ENCODE measurements at places on chromosomes 4 and X.

- DNase-seq: no peak
Observed at GRCh38 chr4:74033739-74034138, 4.8 kb downstream of the CXCL3 start.

DNA sequence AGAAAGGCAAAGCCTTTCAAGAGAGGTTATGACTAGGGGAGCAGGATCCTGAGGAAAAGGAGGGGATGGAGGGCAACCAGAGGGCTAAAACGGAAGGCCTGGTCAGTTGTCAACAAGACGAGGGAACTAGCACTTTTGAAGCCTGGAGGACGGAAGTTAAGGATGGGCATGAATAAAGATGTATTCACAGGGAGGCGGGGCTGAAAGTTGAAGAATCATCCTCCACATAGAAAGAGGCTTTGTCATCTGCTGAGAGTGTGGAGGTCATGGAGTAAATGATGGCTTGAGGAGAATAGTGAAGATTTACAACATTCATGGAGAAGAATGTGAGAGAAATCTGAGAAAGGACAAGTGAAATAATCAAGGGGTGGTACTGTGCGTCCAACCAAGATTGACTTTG lies 137.5 kb downstream of the MAGEB17 start:
- no peak for DNase-seq

- DNase-seq: no peak
Observed at GRCh38 chr4:7539186-7539585, 104.5 kb upstream of the PSAPL1 start.

DNA sequence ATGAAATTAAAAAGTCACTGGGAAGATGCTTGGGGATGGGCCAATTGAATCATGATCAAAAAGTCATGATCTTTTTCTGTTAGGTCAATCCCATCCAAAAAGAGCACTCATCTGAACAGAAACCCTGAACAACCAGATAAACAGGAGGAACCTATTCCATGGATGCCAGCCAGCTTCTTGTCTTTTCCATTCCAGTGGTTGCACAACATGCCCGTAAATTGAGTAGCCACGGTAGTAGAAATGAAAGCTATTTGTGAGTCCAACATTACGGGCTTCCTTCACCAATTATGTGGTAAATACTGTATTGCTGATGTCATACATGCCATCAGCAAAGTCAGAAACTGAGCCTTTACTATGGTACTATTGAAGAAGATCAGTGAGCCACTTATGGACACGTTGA lies 982.4 kb upstream of the HS3ST1 start:
- no peak for DNase-seq

DNA sequence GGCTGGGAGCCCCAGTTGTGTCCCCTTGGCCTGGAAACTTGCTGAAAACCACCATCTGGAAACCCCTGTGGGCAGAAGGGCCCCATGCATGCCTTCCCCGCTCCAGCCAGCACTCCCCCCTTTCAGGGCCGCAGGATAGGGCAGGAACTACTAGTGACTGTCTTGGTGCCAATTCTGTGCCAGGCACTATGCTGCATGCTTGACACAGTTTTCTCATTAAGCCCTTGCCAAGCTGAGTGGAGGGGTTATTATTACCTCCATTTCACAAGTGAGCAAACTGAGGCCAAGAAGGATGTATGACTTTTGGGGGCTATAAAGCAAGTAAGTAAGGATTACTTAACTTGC lies 73.6 kb upstream of the PJA1 start:
- no peak for DNase-seq

DNA sequence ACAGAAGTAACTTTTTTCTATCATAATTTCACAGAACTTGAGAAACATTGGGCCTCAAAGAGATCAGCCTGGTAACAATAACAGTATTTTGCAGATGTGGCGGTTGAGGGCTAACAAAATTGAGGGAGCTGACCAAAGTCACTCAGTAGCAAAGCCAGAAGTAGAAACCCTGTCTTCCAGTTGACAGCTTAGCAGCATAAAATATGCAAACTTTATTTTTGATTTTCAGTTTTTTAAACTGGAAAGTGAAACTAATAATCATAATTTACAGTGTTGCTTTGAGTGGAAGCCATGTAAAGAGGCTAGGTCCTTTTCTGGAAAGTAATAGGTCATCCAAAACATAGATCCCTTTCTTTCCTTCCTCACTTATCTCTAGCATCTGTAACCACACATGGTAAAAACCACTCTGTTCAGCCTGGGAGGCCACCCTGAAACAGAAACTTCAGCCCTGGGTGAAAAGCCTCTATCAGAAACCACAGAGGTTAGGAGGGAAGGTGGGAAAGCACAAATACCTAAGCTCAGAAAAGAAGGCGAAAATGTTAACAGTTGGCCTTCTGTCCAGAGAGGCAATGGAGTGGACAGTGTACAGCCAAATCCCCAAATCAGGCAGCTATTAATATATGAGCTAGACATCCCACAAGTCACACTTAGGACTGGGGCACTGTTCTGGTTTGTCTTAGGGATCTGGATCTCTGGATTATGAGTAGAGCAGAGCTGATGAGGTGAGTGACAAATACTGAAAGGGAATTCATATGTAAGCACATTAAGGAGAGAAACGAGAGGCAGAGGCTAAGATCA lies 61.1 kb upstream of the ARSJ start:
- no peak for DNase-seq

DNA sequence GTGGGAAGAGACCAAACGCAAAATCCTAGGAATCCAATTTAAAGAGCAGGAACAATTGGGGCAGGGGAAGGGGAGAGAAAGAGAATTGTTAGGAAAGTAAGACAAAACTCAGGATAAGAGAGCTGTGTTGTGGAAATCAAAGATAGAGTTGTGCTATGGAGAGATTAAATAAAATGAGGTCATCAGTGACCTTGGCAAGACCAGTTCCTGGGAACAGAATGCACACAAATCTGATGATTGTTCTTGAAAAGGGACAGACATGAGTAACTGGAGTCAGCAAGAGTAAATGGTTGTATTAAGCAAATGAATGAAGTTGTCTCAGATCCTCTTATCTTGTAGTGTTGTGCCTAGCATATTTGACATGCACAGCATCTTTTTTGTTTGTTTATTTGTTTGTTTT lies 267.4 kb downstream of the IL1RAPL1 start:
- DNase-seq: no peak

- no peak for DNase-seq
Observed at GRCh38 chr4:138174981-138175794, 67.0 kb downstream of the SLC7A11 start.

DNA sequence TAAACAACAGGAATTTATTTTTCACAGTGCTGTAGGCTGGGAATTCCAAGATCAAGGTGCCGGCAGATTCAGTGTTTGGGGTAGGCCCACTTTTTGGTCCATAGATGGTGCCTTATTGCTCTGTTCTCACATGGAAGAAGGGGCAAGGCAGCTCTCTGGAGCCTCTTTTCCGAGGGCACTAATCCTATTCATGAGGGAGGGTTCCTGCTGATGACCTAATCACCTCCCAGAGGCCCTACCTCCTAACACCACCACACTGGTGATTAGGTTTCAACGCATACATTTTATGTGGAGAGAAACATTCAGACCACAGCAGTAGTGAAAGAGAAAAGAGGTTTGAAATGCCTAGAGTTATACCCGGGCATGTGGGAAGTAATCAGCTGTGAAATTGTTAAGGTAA lies 1.4 kb upstream of the POLA1 start:
- no peak for DNase-seq

GRCh38 chr4:52560844-52561280 lies 98.2 kb downstream of the USP46 start:
- DNase-seq: no peak

- no peak for DNase-seq
Observed at GRCh38 chr4:42345962-42346544, 51.2 kb upstream of the SHISA3 start.

GRCh38 chrX:81308086-81308829 lies 106.4 kb downstream of the SH3BGRL start:
- no peak for DNase-seq

DNA sequence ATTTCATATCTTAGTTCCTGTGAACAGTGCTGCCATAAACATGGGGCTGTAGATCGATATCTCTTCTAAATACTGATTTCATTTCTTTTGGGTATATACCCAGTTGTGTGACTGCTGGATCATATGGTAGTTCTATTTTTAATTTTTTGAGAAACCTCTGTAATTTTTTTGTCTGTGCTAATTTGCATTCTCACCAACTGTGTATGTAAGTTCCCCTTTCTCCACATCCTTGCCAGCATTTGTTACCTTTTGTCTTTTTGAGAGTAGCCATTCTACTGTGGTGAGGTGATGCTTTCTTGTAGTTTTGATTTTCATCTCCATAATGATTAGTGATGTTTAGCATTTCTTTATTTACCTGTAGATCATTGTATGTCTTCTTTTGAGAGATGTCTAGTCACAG lies 2086.5 kb upstream of the TENM3 start:
- DNase-seq: no peak

- no peak for DNase-seq
Observed at GRCh38 chrX:150610043-150610442, 41.6 kb downstream of the MTM1 start.

DNA sequence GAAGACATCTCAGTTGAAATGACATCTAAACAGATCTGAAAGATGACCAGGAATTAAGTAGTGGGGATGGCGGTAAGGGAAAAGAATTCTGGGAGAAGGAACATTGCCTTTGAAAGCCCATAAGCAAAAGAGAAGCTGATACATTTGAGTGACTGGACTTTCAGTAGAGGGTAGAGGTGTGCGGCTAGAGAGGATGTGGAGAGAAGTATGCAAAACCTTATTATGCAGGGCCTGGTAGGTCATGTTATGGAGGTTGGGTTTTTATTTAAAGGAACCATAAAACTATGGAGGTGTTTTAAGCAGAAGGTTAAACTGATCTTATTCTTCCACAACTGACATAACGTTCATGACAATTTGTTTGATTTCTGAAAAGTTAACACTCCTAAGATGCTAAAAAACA lies 36.3 kb downstream of the RPS6KA3 start:
- DNase-seq: no peak

- no peak for DNase-seq
Observed at GRCh38 chr4:137359691-137360315, 172.5 kb downstream of the PCDH18 start.

- DNase-seq: no peak
Observed at GRCh38 chr4:10204401-10205058, 87.9 kb upstream of the WDR1 start.

DNA sequence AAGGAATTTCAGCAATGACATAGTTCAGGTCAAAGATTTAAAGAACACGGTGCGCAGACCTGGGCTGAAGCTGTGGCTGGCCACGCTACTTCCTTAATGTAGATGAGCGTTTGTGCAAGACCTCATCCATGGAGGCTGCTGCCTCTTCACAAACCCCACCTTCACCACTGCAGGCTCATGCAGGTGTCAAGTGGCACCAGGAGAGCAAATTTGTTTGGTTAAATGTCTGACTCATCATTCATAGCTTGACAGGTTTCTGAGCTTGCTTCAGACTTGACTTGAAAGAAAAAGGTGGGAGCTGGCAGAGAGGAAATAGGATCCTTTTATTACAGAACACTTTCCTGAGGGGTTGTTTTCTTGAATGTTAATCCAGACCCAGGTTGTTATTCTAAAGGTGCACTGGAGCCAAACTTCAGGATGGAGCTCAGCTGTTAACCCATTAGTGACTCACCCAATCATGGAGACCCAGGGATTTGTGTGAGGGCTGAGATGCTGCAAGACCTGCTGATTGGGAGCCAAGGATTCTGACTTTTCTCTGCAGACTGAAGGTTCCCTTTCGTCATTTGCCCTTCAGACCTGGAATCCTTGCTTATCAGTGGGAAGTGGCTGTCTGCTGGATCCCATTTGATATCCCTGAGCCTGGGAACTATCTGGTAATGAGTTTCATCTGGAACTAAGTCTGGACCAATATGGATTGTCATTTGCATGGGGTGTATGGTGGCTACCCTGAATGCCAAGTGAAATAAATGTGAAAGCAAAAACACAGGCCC lies 315.3 kb downstream of the PTTG2 start:
- no peak for DNase-seq

DNA sequence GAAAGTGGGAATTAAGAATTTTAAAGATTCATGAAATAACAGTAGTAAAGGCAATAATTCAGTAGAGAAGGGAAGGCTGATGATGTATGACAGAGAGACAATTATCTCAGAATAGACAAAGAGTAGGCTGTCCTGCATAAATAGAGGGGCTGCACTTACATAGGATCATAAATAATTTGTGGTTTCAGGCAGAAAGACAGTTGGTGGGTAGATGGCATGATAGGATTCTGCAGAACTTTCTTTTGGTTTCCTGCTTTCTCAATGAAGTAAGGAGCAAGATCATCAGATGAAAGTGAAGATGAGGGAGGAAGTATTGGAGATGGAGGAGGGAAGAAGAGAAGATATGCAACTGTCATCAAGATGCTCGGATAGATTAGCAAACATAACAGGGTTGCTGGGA lies 604.9 kb upstream of the ZFP42 start:
- no peak for DNase-seq

DNA sequence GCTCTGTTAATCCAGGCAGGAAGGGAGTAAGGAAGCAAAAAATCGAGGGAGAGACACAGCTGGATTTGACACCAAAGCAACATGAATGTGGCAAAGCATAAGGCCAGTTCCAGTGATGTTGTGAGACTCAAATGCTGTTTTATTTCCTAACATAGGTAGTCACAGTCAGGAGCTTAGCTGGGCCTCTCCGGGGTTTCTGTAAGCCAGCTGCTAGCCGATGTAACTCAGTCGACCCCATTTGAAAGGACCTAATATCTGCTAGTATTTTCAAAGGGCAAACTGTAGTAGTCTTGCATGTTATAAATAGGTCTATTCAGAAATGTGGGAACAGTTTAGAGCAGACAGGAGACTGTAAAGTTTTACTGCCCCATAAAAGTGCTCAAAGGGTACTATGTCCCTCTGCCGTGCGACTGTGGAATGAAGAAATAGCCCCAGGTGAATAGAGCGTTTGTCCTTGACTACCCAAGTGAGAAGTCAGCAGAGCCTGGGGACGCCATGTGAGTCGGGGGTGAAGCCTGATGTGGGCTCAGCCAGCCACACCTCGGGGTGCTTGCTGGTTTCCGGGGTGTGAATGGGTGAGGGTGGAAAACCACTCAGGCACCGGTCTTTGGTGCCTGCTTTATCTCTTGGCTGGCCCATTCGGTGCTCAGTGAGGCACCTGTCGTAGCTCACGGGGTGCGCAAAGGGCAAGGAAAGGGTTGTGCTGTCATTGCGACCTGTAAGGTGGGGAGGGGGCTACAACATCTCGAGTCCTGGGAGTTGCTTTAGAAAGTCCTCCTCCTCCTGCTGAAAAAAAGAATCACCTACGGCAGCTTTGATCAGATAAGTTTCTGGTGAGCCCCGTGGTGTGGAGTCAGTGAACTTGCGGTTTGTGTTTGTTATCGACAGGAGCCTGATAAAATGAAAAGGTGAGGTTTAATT lies 745 bp downstream of the TRIM2 start:
- DNase-seq: no peak

GRCh38 chrX:1178580-1179057 lies 33.8 kb downstream of the CRLF2 start:
- DNase-seq: no peak
